ENCODE measurements at places on chromosomes 3 and 15. TPM values are rescaled to one million over a fixed set of nuclear protein-coding genes. Genes with fewer than 3 reads are reported as not detected.

The CAMK2N2 gene
- total RNA-seq, result 0.33 TPM

The LSG1 gene
- 43.7 TPM for total RNA-seq

The APEH gene
- total RNA-seq, result 161 TPM

The DUOX1 gene
- 0.15 TPM for total RNA-seq

The GOLGA8S gene
- not detected for total RNA-seq

The MED12L gene
- 0.15 TPM for total RNA-seq

The TMEM207 gene
- total RNA-seq, result not detected

The CLRN1 gene
- not detected for total RNA-seq

The BCHE gene
- total RNA-seq, result 46.3 TPM
